ENCODE measurements at places on chromosomes 12 and 14.
A peak's percentile ranks its signal among the peaks of the same experiment; 100 is the strongest.

DNA sequence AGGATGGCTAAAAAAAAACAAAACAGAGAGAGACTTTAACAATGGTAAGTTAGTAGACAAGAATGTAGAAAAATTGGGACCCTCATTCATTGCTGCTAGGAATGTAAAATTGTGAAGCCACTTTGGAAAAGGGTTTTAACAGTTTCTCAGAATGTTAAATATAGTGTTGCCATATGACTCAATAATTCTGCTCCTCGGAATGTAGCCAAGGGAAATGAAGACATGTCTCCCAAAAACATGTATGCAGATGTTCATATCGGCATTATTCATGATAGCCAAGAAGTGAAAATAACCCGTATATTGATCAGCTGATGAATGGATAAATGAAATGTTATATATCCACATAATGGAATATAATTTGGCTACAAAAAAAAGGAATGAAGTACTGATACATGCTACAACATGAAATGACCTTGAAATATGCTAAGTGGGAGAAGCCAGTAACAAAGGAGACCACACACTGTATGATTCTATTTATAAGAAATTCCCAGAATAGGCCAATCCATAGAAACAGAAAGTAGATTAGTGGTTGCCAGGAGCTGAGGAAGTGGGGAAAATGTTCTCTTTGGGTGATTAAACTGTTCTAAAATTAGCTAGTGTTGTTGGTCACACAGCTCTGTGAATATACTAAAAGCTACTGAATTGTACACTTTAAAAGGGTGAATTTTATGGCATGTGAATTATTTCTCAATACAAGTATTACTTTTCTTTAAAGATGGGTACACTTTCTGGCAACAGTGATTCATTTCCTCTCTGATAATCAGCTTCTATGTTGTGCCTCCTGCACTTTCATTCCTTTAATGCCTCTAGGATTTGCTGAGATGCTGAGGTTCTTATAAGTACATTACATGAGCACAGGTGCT is 132.5 kb downstream of the DAAM1 start:
- DNase-seq, result no peak

GRCh38 chr14:61391119-61391518 is 69.7 kb downstream of the PRKCH start:
- no peak for DNase-seq

GRCh38 chr14:53310412-53310811 is 157.3 kb upstream of the DDHD1 start:
- DNase-seq, result no peak

DNA sequence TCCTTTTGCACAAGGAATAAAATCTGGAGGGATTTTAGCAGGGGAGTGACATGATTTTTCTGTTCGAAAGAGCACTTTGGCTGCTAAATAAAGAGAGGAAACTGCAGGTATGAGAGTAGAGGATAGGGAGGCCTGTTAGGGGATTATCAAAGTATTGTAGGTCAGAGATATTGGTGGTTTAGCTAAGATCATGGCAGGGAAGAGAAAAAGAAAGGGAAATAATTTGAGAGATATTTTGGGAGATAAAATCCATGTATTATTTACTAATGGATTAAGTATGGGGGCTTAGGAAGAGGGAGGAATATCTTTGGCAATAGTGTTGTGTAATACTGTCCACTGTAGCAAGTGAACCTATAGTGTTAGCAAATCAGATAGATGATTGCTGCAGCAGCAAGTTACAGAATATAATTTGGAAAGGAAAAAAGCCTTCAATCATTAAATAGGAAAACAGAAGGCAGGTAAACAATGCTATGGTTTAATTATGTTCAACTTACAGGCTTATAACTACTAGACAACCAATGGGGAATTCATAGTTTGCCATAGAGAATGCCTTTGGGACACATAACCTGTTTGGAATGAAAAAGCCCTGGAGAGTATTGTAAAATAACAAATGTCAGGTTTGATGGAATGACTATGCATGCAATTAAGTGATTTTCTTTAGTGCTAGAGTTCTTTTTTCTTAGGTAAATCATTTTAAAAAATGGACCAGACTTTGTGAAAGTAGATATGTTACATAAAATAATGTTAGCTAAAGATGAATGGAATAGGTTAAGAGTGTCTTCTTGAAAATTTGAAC is 50.5 kb downstream of the ADIPOR2 start:
- DNase-seq, result no peak

DNA sequence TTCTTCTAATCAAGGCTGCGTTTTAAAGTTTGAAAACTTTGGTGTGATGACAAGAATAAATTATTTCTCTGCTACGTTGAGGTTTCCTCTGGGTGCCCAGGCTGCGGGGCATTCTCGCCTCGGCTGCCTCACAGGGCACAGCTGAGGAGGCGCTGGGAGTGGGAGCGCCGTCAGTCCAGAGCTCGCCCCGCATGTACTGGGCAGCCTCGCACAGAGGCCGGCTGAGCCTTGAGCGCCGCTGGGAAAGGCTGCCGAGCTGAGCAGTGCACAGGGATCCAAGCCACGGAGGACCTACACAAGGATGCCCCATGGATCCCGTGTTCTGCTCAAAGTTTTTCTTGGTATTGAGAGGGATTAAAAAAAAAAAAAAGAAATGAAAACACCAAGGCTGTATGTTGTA is 11.6 kb downstream of the RFX4 start:
- DNase-seq, result peak; percentile 54

GRCh38 chr12:121137512-121137911 is 4.8 kb downstream of the P2RX7 start:
- DNase-seq, result no peak

GRCh38 chr14:54681811-54682261 is 114.9 kb downstream of the SAMD4A start:
- DNase-seq, result no peak

GRCh38 chr12:27179400-27180214 is 64.5 kb upstream of the STK38L start:
- no peak for DNase-seq

DNA sequence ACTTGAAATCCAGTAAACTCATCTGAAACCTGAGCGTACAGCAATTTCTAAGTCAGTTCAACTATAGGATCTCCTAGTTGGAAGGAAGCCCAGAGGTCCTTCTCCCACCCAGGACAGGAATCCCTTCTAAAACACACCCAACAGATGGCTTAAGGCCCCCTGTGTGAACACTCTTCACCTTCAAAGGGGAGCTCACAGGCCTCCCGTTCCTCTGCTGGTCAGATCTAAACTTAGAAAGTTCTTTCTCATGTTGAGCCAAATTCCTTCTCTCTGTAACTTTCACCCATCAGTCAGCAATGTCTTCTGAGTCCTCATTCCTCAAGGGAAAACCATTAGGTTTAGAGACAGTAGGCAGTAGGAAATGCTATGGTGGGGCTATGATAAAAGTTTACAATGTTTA is 355.2 kb downstream of the PCNX1 start:
- DNase-seq, result no peak

DNA sequence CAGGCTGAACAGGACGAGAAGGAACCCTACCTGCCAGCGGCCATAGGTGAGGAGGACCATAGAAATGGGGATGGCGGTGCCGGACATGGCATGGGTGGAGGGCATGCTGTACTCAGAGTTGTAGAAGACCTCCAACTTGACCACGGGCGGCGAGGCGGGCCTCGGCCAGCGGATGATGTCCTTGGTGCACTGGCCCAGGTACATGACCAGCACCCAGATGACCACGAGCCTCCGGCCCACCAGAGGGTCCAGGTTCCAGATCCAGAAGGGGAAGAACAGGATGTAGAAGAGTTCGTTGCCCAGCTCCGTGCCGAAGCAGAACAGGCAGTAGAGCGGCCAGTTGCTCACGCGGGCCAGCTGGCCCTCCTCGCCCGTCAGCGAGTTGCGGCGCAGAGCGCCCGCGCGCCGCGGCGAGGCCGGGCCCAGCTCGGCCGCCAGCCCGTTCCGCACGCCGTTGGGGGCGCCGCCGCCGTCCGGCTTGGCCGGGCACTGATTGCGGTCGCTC is 582 bp downstream of the SGPP1 start:
- peak; percentile 26 for DNase-seq

DNA sequence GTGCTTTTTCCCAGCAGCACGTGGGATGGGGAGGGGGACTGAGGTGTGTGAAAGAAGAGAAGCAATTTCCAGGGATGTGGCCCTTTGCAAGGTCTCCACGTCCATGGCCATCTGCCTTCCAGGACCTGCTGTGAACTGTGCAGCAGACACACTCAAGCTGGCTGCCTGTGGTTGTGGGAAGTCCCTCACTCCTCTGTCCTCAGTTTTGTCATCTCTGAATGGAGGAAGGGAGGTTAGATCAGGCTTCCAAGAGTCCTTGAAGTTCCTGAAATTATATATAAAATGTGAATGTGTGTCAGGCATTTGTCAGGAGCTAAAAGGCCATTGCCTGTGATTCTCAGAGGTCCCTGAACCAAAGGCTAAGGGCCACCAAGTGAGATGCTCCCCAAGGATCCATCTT is 328.2 kb downstream of the CACNA1C start:
- DNase-seq, result no peak

GRCh38 chr12:91252341-91252740 is 69.7 kb upstream of the DCN start:
- no peak for DNase-seq

DNA sequence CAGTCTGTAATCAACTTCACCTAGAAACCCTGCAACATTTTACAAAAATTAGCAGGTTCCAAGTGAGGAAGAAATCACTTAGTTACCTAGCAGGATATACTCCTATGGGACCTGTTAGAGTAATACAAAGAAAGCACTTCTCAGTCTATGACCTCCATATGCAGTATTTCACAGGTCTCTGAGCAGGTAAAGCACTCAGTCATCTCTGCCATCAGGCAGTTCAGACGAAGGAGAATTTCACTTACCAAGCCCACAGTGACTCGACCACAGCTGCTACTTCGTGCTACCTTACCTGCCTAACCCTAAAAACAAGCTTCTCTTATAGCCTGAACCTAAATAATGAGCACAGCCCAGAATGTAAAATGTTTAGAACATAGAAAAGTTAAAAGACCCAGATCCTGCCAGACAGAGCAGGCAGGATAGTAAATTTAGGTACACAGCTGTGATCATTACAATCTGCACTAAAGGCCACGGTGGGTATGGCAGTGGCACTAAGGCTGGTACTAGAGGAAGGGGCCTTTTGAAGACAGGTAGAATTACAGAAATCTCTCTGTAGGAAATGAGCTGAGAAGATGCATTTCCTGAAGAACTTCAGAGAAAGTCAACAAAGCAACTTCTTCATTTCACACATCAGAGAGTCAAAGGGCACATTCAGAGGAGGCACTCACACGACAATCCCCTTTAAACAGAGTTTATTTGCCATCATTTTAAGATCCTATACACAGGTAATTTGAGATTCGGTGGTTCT is 35.7 kb downstream of the DCAF5 start:
- DNase-seq, result no peak

- DNase-seq, result no peak
These were observed 444.9 kb upstream of the FOXG1 start for GRCh38 chr14:28321475-28322244.

DNA sequence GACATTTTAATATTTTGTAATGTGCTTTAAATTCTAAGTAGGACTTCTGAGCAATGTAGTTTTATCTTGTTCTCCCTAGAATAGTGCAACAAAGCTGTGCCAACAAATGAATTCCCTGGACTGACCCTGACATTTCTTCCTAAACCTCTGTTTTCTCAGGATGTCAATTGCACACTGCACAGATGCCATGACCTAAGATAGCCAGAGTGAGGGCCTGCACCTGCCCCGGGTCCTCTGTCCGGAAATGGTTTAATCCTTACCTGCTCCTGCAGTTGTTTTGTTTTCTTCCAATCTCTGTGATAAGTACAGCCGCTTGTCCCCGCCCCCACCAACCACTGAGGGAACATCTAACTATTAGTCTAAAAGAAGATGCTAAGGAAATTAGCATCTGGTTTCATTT is 831.5 kb downstream of the GALC start:
- no peak for DNase-seq

DNA sequence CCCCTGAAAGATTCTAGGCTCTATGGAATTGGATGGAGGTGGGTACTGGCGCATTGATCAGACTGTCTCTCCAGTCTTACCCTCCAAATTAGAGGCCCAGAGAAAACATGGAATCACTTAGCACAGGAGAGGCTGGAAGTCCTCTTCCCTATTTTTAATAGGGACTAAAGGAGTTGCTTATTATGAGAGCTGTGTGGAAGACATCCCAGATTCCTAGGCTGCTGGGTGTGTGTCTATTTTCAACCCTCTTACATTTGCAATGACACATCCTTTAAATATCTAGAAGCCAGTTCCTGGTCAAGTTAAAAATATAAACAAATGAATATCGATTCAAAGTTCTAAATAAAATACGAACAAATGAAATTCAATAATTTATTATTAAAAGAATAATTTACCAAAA is 58.3 kb upstream of the ARID2 start:
- DNase-seq, result no peak

- DNase-seq, result no peak
These were observed 128.4 kb upstream of the FKBP4 start for GRCh38 chr12:2666411-2666810.

DNA sequence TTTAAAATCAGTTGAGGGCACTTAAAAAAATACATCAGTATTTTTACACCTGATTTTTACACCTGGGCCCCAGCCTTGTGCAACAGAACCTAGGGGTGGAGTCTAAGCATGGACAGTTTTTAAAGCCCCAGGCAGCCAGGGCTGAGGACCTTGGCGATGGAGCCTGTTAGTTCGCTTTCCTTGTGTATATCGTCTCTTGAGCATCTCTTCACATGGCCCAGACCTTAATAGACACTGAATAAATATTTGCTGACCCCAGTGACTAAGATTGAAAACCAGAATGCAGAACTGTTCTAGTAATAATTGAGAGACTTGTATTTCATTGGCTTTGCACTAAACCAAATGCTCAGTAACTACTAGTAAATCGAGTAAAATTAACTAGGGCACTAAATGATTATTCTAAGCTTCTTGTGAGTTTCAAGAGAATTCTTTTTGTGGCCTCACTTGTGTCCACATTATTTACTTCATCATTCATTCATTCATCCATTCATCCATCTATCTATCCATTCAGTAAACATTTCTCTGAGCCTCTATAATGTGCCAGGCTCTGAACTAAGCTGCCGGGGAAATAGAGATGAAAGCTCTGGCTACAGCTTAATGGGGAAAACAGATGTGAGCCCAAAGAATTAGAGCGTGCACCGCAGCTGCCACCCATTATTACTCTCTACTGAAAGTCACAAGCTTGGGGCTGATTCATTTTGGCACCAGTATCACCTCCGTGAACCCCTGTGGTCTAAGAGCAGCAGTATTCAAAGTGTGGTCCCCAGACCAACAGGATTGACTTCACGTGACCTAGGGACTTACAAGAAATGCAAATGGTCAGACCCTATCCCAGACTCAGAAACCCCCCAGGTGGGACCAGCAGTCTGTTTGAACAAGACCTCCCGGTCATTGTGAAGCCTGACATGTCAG is 30.7 kb upstream of the BCL7A start:
- DNase-seq, result no peak

- DNase-seq, result peak; percentile 4
These were observed 65.5 kb downstream of the FBXO33 start for GRCh38 chr14:39366460-39367386.

Data from neural progenitor cell (in vitro differentiated cells).